Stromal cell of bone marrow (primary cell): ENCODE measurements at places on chromosomes 3 and 15.

DNA sequence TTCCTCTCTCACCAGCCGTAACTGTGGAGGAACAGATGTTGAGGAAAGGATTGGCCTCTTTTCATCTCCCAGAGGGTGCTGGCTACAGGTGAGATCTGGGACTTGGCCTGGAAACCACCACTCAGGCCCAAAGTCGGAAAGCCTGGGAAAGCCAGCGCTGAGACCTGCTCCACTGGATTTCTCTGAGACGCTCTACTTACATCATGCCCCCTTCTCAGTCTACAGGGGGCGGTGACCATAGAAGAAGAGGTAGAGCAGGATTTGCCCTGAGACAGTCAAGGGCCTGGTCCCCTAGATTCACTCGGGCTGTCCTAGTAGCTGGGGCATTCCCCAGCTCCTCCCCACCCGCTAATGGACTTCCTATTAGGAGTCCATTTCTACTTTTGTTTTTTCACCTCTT is 80.9 kb downstream of the C3orf38 start:
- DNase-seq, result no peak

- DNase-seq, result no peak
Measured at GRCh38 chr3:11362600-11362999, 90.4 kb downstream of the ATG7 start.

DNA sequence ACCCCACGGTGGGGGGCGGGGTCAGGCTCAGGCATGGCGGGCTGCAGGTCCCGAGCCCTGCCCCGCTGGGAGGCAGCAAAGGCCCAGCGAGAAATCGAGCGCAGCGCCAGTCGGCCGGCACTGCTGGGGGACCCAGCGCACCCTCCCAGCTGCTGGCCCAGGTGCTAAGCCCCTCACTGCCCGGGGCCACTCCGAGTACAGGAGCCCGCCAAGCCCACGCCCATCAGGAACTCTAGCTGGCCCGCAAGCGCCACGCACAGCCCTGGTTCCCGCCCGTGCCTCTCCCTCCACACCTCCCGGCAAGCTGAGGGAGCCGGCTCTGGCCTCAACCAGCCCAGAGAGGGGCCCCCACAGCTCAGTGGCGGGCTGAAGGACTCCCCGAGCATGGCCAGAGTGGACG is 29.2 kb downstream of the SCAPER start:
- no peak for DNase-seq

GRCh38 chr15:71804695-71805470 is 5.5 kb upstream of the NR2E3 start:
- no peak for DNase-seq

GRCh38 chr3:17443142-17443541 is 299.3 kb downstream of the TBC1D5 start:
- DNase-seq, result no peak

DNA sequence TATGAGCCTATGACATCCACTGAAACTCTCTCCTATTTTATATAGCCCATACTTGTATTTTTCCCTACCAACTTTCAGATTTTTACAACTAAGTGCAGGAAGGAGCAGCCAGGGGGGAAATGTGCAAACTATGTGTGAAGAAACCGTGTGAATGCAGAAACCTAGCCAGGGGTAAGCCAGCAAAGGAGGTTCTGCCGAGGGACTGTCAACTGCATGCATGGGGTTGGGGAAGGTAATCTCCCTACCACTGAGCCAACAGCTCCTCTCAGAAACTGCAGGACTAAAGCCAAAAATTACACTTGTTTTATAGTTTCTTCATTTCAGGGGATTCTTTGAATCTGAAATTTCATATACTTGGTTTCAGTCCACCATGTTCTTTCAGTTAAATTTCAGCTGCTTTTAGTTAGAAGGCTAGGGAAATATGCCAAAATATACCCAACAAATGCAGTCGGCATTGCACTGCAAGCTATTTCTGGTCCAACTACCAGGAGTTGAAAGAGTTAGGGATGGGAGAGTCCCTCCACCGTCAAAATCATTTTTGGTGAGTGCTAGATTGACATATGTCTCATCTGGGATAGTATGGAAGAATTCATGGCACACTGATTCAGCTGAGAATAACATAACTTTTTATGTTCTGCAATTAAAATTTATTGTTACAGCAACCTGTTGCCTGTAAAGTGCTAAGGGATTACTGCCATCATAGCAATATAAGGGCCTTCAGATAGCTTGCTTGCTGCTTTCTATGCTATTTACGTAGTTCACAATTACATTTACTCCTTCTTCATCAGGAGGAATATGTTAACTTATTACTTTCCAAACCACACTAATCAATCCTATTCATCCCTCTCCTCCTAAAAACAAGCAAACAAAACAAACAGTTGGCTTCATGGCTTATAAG is 904.2 kb downstream of the ROBO1 start:
- no peak for DNase-seq

- no peak for DNase-seq
Measured at GRCh38 chr3:167732313-167733065, 2.2 kb downstream of the PDCD10 start.

GRCh38 chr3:133268726-133269134 is 131.1 kb upstream of the BFSP2 start:
- no peak for DNase-seq

- no peak for DNase-seq
Measured at GRCh38 chr15:74628199-74628598, 12.6 kb downstream of the CLK3 start.

- DNase-seq, result peak; percentile 93
Measured at GRCh38 chr3:29280404-29281093, at the start of gene RBMS3. TSS of gene RBMS3 (plus strand) at chr3:29281071.

GRCh38 chr15:90500171-90500570 is 29.6 kb upstream of the CRTC3 start:
- no peak for DNase-seq

- DNase-seq, result no peak
Measured at GRCh38 chr3:111326144-111326995, 215.6 kb upstream of the CD96 start.

DNA sequence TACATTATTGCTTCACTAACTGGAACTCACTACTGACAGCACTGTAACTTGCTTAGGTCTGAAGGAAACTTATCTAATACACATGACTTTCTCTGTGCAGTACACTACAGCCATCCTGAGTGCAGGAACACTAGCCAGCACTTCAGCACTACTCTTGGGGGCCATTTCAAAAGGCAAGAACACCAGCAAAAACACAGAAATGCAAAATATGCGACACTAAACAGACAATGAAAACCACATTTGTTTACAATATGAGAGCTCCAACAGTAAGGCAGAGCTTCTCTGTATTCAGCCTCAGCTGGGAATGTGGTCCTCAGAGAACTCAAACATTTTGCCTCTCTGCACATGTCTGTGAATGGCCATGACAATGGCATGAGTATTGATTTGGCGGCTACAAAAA is 109.6 kb downstream of the ARRDC4 start:
- no peak for DNase-seq

GRCh38 chr3:130878464-130878863 is 15.4 kb upstream of the ATP2C1 start:
- no peak for DNase-seq
